Activated gamma-delta T cell treated with anti-CD3 and anti-CD28 coated beads, Interleukin-2, amount 50 U/mL, for 16 hours (primary cell): ENCODE measurements at places on chromosomes 7 and 10.

- DNase-seq: no peak
Observed at GRCh38 chr10:63921908-63922467, 400.8 kb downstream of the REEP3 start.

DNA sequence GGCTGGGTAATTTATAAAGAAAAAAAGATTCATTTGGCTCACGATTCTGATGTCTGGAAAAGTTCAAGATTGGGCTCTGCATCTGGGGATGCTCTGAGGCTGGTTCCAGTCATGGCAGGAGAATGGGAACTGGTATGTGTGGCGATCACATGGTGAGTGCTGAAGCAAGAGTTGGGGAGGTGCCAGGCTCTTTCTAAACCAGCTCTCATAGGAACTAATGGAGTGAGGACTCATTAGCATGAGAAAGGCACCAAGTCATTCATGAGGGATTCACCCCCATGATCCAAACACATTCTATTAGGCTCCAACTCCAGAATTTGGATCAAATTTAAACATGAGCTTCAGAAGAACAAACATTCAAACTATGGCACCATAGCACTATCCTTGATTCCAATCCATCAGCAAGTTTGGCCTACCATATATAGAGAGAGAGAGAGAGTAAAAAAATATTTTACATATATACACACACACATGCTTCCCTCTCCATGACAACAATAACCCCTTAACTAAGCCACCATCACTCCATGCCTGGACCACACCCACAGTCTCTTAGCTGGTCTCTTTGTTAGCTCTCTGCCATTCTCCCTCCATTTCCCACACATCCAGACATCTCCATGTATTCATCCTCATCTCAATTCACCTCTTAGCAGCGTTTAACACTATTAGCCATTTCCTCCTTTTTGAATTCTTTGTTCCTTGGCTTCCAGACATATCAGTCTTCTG lies 57.9 kb downstream of the NPY start:
- DNase-seq: no peak

DNA sequence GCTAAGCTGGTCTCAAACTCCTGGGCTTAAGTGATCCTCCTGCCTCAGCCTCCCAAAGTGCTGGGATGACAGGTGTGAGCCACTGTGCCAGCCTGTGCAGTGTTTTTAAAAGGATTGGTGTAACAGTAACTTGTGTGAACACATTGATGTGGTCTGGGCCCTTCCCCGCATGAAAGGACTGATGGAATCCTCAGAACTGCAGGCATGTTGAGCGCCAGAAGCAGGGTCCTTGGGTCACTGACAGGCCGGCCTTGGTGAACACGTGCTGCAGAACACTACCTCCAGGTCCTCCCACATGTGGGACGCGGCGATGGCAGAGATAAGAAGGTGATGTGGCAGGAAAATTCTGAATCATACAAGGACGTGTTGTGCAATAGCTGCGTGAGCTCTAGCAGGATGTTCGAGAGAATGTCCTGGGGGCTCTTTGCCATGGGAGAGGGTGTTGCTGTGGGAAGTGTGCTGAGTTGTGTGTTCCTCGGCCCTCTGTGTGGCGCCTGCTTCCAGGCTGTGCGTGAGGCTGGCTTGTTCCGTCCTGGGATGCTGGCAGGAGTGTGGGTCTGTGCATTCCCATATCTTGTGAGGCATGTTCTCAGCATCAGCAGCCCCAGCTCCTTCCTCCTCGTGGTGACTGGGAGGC lies 68.2 kb downstream of the DNAJB6 start:
- DNase-seq: no peak

GRCh38 chr7:132456418-132456817 lies 119.9 kb downstream of the PLXNA4 start:
- DNase-seq: no peak

- DNase-seq: no peak
Observed at GRCh38 chr7:78279032-78279431, 480.5 kb downstream of the PHTF2 start.

DNA sequence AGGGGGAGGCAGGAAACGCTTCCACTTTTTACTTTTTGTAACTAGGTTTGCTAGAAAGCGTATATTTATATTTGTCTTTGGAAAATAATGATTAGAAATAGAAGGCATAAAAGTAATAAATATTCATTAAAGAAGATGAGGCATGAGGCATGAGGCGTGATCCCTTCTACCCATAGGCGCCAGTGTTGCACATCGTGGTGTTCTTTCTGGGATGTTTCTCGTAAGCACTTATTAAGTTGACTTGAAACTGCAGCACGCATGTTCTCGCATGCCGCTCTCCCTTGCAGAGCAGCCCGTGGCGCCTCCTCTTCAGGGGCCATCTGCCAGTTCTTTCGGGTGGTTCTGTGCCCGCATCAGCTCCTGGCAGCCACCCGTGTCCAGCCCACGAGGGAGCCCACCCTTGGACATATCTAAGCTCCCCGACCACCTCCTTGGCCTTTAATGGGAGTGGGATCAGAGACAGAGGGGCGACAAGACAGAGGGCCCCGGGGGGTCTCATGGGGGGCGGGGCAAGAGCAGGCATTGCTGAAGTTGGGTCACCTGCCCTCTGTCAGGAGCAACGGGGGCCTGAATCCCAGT lies 28.5 kb upstream of the CSGALNACT2 start:
- DNase-seq: no peak

- DNase-seq: no peak
Observed at GRCh38 chr10:131577178-131577555, 265.6 kb upstream of the TCERG1L start.

DNA sequence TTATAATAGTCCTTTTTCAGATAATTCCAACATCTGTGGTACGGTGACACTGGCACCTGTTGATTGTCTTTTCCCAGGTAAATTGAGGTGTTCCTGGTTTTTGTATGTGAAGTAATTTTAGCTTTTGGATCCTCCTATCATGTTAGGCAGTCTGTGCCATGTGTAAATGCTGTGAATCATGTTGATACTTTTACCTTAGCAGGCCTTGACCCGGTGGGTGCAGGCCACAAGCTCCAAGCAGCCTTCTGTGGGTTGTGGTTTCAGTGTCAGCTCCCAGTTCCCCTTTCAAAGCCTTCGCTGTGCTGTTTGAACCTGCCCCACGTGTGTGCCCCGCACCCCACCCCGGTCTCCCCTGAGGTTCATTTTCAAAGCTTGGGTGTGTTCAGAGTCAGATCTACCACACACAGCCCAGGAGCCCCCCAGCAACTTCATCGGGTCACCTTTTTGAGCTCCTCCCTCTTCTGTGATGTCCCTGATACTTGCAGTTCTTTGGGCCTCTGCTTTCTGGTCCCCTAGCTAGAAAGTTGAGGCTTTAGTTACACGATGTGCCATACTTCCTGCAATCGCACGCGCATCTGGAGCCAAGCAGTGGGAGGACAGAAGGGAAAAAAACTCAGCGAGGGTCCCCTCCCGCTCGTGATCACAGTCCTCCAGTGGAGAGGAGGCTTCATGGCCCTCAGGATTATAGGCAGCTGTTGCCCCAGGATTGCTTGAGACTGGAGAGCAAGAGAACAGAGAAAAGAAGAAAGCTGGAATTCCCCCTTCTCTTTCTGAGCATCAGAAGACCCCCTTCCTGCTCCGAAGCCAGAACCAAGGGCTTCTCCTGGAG lies 8.7 kb upstream of the BHLHA15 start:
- peak; percentile 41 for DNase-seq
